ENCODE measurements at places on chromosomes 6 and 20.

DNA sequence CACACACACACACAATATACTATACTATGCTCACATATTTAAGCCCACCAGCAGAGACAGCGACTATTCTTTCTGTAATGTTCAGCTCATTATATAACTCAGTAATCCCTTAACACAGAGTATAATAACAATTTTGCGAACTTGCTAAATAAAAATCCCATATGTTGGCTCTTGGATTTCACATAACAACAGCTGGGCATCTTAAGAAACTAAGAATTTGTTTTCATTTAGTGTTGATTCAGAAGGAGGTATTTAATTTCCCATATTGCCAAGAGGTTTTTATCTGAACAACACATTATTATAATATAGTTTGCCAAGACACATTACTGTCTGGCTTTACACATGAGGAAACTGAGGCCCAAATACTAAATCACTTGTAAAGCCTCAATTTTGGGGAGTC lies 7.4 kb downstream of the ECT2L start:
- DNase-seq, result no peak

GRCh38 chr6:141521440-141521839 lies 611.3 kb upstream of the GJE1 start:
- DNase-seq, result no peak

DNA sequence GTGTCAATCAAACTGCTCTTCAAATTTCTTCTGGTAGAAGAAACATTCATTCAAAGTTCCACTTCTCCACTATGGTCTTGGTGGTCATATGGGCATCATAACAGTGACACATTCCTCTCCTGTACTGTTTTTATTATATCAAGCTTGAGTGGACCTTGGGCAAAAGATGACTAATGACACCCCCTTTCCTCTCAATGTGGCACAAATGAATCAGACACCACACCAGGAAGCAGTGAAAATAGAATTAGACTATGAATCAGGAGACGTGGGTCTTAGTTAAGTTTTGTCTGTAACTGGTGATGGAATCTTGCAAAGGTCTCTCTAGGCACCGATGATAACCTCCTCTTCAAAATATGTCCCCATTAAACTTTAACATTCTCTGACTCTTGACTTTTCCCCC lies 9.0 kb upstream of the NRSN1 start:
- DNase-seq, result no peak

- DNase-seq, result no peak
These were observed 9.0 kb upstream of the AFDN start for GRCh38 chr6:167817729-167818128.

DNA sequence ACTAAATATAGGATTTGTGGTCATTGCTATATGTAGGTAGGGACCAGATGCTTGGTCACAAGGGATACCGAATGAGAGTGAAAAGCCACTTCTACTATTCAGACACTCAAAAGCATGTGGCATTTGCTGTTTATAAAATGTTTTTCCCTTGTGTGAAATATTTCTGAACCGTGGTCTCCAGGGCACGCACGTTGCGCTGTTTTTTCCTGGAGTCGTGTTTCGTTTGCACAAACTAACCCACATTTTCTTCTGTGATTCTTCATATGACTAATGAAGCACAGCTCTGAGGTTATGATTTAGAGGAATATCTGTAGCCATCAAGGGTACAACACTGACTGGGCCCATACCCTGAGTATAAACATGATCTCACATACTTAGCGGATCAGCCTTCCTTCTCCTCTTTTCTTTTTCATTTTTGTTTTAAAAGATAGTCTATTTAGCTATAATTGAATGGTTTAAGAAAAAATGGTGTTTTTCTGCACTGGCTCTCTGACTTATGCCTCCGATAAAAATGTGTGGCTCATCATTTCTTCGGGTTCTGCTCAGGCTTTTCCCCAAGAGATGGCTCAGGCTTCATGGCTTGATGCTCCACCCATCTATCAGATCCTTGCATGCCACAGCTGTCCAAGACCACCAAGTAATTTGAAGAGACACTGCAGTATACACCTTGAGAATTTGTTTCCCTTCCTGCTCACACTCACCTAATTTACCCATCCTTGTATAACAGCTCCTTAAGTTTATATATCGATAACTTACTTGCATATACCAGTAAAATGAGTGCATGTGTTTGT lies 59.9 kb upstream of the HBS1L start:
- no peak for DNase-seq

GRCh38 chr6:47075741-47076421 lies 33.7 kb upstream of the ADGRF1 start:
- peak; percentile 62 for DNase-seq

GRCh38 chr20:31684153-31685015 lies 38.3 kb downstream of the BCL2L1 start:
- no peak for DNase-seq

DNA sequence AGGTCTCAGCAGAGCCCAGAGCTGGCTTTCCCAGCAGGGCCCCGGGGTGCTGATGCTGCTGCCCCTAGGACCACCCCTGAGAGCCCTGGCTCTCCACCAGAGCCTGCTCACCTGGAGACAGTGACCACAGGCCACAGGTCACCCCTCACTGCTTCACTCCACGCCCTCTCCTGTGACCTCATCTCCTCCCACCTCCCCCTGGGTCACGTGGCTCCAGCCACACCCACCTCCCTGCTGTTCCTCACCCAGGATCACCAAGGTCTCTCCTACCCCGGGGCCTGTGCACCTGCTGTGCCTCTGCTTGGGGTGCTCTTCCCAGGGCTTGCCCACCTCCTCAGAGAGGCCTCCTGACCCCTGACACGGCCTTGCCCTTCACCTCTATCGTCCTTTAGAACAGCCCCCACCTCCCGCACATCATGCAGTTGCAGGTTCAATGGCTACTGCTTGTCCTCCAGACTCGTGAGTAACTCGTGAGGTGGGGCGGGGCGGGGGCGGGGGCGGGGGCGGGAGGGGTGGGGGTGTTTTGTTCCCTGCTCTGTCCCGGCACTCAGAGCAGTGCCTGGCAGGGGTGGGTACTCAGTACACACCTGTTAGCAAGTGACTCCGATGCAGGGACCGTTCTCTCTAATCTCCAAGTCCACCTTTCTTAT lies 468.0 kb downstream of the PREX1 start:
- no peak for DNase-seq

GRCh38 chr6:39095578-39095977 lies 19.4 kb downstream of the SAYSD1 start:
- no peak for DNase-seq

GRCh38 chr6:52230685-52231084 lies 13.6 kb downstream of the IL17F start:
- DNase-seq, result no peak

DNA sequence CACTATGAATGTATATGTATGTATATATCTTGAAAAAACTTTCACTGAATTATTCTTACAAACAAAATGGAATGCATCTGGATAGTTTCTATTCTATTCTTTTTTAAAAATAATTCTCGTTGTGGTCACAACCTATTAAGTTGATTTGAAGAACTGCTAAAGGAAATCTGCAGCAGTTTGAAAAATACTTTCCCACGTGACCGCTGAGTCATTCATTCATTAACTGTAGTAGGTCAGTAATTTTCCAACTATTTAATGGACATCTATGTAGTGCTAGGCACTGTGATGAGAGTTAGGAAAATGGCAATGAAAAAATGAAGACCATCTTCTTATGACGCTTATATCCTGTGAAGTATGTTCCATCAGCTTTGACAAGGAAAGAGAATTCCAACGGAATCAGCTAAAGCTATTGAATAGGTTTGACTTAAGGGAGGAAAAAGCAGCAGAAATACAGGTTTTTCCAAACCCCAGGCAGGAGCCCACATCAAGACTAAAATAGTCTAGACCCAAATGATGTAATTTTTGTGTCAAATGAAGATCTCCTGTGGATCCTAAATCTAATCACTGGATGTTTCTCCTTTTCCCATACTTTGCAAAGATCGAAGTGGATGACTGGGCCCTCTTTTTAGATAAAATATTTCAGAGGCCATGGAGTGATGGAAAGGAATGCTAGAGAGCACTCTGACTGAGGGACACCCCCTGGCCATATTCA lies 4.1 kb upstream of the EFHC1 start:
- DNase-seq, result peak; percentile 73

GRCh38 chr20:53809728-53810365 lies 216.2 kb upstream of the ZNF217 start:
- no peak for DNase-seq

- no peak for DNase-seq
These were observed 556 bp downstream of the NKX2-4 start for GRCh38 chr20:21396599-21397340.

- no peak for DNase-seq
These were observed 155.4 kb downstream of the FNDC1 start for GRCh38 chr6:159324596-159324995.

GRCh38 chr20:44666066-44666465 lies 14.6 kb upstream of the ADA start:
- no peak for DNase-seq

- no peak for DNase-seq
These were observed 622.6 kb upstream of the SLC35B3 start for GRCh38 chr6:9057937-9058336.

- DNase-seq, result peak; percentile 39
These were observed 21.4 kb upstream of the MYL9 start for GRCh38 chr20:36519944-36520343.

DNA sequence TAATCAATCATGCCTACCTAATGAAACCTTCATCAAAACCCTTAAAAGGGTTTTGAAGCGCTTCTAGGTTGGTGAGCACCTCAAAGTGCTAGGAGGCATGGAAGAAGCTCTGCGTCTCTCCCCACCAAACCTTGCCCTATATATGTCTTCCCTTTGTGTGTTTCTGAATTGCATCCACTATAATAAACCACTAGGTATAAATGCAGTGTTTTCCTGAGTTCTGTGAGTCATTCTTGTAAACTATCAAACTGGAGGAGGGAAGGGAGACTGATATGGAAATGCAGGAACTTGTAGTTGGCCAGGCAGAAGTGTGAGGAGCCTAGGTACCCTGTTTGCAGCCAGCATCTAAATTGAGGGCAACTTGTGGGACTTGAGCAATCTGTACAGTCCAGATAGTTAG lies 698.8 kb downstream of the DOK5 start:
- no peak for DNase-seq

GRCh38 chr6:96841345-96841744 lies 4.1 kb upstream of the GPR63 start:
- DNase-seq, result peak; percentile 83

DNA sequence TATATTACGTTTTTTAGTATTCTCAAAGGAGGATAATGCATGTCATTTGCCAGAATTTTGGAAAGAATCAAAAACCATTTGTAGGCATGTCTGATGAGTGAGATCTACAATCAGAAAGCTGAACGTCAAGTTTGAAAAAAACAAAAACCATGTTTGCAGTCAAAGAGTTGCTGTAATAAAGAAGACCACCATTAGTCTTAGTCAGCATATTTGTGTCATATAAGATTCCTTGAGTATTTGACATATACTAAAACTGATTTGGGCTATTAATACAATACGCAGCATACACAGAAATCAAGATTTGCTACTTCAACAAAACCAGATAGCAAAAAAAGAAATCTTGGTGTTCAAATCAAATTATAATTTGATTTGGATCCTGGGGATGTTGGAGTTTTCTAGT lies 247.5 kb downstream of the SAMD5 start:
- DNase-seq, result no peak

- DNase-seq, result no peak
These were observed 60.1 kb downstream of the SLX4IP start for GRCh38 chr20:10495173-10495572.

GRCh38 chr6:168272415-168273325 lies 46.9 kb downstream of the DACT2 start:
- no peak for DNase-seq

GRCh38 chr20:17648791-17649730 lies 33.0 kb downstream of the RRBP1 start:
- DNase-seq, result no peak

DNA sequence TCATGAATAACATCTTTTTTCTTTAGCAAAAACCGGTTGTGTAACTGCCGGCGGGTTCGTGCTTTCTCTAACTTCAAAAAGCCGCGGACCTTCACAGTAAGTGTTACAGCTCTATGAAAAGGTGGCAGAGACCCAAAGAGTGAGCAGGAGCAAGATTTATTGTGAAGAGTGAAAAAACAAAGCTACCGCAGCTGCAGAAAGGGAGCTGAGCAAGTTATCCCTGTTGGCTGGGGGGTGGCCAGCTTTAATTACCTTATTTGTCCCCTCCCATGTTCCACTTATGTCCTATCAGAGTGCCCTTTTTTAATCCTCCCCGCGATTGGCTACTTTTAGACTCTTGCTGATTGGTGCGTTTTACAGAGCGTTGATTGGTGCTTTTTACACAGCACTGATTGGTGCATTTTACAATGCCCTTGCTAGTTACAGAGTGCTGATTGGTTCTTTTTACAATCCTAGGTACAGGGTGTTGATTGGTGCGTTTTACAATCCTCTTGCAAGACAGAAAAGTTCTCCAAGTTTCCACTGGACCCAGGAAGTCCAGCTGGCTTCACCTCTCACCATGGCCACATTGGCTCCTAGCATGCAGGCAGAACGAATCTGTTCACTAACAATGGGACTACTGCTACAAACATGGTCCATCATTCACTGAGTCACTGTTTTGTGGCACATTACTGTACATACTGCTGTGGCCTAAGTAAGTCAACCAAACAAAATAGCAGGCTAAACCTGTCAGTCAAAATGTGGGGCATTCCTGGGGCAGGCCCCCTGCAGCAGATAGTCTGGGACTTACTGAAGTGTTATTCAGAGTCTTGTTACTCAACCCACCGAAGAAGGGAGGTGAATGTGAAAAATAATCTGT lies 52.8 kb downstream of the MYLIP start:
- peak; percentile 42 for DNase-seq
